Astrocyte (in vitro differentiated cells and primary cell): ENCODE measurements at places on chromosomes 1 and 21. TPM values are rescaled to one million over a fixed set of nuclear protein-coding genes. Genes with fewer than 3 reads are reported as not detected.

SPRR2E gene
- not detected in 2 replicates for total RNA-seq

TUT4 gene
- total RNA-seq, result 44.8 and 47.0 TPM in 2 replicates

PTGFR gene
- total RNA-seq, result 0.36 and 0.41 TPM in 2 replicates

S100A7A gene
- total RNA-seq, result not detected in 2 replicates

KRTAP11-1 gene
- not detected in 2 replicates for total RNA-seq

C8A gene
- not detected in 2 replicates for total RNA-seq

DEPDC1 gene
- total RNA-seq, result 2.0 and 2.6 TPM in 2 replicates

GRCh38 chr1:206563367-206564207, 48.7 kb downstream of the EIF2D start:
- DNase-seq, result no peak

DNA sequence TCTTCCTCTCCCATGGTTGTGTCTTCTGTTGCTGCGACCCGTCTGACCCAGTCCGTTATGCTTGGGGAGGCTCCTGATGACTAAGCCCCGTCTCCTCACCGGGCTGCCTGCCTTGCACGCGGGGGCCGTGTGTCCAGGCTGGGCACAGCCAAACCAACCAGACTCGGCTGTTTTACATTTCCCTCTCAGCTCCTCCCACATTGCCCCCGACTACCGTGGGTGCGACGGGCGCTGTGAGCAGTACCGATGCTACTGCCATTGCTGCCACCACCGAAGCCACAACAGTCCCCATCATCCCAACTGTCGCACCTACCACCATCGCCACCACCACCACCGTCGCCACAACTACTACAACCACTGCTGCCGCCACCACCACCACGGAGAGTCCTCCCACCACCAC, 46.0 kb upstream of the CNTN2 start:
- no peak for DNase-seq

DNA sequence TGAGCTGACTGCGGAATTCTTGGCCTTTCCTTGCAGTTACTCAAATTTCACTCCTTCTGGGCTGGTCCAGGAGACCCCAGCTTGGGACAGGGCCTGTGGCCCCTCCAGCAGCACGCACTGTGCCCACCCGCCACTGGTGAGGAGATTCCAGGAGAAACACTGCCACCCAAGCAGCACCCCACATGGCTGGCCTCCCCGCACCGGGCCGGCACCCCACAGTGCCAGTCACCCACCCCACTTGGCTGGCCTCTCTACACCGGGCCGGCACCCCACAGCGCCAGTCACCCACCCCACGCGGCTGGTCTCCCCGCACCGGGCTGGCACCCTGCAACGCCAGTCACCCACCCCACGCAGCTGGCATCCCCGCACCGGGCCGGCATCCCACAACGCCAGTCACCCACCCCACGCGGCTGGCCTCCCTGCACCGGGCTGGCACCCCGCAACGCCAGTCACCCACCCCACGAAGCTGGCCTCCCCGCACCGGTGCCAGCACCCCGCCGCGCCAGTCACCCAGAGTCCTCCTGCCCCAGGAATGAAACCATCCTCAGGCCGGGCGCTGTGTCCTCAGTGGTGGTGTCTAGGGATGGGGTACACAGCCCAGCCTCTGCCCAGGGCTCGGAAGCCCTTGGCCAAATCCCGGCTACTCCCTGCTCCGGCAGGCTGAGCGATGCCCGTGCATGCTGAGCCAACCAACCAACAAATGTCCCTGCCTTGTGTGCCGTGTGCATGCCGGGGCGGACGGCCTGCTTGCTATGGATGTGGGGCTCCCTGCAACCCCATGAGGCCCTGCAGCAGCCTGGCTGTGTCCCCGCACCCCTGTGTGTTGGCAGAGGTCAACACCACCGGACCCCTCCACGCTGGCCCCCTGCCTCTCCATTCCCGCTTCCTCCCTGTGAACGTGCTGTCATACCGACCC, 38.6 kb upstream of the TSPEAR start:
- no peak for DNase-seq

GRCh38 chr1:179548666-179549367, 26.9 kb downstream of the NPHS2 start:
- no peak for DNase-seq

- DNase-seq, result no peak
Measured at GRCh38 chr1:119975006-119975405, 78.7 kb upstream of the ADAM30 start.

DNA sequence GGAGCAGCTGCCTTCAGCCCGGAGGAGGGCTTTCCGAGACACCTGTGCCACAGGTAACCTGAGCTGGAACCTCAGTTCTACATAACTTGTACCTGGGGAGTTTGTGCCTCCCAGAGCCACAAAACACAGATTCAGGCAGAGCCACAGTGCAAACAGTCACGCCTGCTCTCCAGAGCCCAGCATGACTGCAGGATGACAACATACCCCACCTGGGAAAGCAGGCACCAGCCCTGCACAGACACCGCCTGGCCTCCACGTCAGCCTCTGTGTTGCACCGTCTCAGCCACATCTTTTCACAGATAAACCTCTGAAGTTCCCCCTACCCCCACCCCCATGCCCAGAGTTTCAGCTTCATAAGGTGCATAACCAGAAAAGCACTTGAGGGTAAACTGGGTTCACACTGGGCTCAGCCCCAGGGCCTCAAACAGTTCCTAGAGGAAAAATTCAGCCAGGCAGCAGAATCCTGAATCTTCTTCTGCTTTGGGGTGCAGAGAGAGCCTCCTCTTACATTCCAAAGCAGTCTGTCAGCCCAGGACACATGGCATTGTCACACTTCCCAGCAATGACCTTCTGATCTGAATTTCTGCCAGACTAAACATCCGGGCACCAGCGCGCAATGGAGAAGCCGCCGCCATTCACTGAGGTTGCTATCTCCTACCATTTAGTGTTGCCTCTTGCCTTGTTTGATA, 229.5 kb downstream of the TOMM20 start:
- DNase-seq, result peak; percentile 53

DNA sequence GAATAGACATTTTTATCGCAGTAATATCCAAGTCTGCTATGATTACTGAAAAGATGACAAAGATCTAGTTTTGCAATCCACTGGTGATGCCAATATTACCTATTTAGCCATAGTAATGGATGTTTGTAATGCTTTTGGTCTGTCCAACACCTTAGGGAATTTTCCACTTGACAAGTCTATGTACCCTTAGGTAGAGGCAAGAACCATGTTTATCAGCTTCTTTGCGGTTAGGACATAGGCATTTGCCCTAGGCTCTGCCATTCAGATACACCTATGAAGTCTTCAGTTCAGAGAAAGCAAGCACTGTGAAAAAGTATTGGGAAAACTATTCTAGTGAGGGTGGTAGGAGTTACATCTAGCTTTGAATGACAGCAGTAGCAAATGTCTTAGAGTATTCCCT, 40.2 kb upstream of the SLC35D1 start:
- DNase-seq, result no peak

DNA sequence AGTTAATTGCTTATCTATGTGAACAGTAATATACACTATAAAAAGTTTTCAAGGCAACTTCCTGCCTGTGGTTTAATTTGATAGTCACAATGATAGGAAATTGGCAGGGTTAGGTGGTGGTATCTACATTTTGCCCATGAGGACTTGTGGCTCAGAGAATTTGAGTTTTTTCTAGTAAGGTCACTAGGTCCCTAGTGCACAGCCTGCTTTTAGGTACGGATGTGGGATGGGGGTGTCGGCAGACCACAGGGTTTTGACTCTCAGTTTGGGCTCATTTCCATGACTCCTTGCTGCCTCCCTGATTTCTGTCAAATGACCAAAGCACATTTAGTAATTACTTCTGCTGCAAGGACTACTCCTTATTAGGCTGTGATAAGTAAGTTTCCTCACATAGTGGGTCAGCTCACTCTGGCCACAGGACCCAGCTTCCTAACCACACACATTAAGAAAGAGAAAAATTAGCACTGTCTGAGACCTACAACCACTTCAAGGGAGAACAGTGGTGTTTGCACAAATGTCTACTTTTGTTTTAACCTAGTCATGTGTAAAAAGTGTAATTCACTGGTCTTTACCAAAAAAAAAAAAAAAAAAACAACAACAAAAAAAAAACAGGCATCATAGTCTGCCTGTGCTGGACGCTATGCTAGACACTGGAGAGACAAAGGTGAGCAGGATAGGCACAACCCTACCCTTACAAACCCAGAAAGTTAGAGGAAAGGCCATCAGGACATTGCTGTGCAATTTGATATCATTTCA, 43.7 kb downstream of the MRPL39 start:
- DNase-seq, result peak; percentile 57

GRCh38 chr1:24236789-24237371, 49.8 kb upstream of the IFNLR1 start:
- peak; percentile 75 for DNase-seq

- DNase-seq, result peak; percentile 75
Measured at GRCh38 chr1:67980028-67980427, 70.4 kb downstream of the DIRAS3 start.

GRCh38 chr1:26035959-26036755, 9.8 kb downstream of the SLC30A2 start:
- DNase-seq, result no peak

DNA sequence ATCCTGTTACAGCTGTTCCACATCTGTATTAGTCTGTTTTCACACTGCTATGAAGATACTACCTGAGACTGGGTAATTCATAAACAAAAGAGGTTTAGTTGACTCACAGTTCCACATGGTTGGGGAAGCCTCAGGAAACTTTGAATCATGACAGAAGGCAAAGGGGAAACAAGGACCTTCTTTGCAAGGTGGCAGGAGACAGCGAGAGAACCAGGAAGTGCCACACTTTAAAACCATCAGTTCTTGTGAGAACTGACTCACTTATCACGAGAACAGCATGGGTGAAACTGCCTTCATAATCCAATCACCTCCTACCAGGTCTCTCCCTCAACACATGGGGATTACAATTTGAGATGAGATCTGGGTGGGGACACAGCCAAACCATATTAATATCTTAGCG, 110.3 kb upstream of the TRABD2B start:
- DNase-seq, result no peak

DNA sequence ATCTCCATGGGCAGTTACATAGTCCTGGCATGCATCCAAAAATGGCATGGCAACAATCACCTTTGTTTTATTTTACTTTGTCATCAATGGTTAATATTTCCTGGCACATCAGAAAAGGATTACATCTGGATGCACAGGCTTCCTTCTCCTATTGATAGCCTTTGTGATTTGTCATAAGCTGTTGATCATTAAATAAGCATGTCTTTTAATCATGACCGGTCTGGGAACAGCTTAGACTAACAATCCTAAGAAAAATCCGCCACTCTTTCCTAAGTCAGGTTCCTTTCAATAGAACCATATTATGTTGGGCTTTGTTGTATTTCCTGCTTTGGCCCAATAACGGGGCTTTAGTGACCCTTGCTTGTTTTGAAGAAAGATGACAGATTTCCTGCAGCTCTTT, 330.6 kb downstream of the DUSP10 start:
- no peak for DNase-seq

DNA sequence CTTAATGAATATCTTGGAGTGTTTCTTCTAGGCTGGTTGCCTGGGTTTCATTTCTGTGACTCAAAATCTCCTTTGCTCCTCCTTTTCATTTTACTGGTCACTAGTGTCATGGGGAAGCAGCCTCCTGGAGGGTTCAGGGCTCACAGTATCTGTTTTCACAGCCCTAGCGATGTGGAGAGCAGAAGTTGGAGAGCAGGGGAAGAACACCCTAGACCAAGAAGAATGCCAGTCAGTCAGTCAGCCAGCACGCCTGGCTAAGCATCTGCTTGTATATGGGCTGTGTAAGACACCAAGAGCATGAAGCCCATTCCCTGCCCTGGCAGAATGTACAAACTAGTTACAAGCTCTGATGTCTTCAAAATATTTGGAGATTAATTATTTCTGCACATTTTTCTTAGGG, 7.9 kb downstream of the RXRG start:
- no peak for DNase-seq
